ENCODE measurements at places on chromosomes 2 and 18.

DNA sequence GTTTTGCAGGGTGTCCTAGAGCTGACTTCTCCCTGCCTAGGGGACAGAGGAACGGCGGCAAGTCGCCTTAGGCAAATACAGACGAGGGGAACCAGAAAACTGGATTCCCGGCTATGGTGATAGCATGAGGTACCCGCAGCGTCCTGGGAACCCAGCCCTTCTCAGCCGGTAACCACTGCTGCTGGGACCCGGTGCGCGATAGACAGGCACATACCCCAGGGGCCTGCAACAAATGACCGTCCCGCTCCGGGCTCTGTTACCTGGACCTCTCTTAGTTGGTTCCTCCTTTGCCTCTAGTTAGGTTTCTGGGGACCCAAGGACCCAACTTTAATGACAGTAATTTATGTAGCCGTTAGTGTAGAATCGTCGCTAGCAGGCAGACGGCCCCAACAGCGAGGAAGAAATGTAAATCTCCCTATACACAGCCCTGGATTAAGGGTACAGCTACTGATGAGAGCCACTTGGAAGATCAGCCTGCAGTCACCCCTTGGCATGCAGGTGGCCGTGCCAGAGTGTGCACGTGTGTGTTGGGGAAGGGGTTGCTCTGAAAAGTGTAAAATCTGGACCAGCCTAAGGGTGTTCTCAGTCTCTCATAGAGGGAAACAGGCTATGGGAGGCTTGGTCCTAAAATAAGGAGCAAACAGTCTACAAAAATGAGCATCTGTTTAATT, 819 bp upstream of the SERPINE2 start:
- DNase-seq, result no peak

DNA sequence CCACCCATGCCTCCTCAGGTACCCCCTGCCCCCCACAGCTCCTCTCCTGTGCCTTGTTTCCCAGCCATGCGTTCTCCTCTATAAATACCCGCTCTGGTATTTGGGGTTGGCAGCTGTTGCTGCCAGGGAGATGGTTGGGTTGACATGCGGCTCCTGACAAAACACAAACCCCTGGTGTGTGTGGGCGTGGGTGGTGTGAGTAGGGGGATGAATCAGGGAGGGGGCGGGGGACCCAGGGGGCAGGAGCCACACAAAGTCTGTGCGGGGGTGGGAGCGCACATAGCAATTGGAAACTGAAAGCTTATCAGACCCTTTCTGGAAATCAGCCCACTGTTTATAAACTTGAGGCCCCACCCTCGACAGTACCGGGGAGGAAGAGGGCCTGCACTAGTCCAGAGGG, 803 bp upstream of the DES start:
- DNase-seq, result no peak

DNA sequence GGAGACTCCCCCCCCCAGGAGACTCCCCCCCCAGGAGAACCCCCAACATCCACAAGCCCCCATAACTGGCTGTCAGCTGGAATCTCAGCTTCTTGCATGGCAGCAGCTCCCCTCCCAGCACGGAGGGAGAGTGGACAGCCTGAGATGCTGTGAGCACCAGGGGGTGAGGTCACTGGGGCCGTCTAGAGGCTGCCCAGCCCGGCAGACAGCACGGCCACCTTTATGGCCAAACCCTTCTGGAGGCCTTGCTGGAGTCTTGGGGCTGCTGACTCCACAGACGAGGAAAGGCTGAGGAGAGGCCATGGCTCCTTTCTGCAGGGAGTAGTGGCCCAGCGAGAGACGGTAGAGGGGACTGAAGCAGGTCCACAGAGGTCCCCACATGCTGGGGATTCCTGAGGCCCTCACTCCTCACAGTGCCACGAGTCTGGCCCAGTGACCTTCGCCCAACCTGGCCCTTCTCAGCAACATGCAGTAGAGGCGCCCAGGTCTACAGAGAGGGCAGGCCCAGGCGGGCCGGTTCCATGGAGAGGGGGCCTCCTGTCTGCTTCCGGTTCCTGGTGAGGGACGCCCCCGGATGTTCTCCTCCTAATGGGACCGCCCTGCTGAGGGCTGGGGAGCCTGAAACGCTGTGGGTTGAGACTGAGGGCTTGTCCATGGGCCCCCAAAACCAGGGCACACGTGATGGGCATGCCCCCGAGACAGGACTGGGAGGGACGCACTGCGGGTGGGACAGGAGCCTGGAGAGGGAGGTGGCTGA, 122.6 kb upstream of the CTDP1 start:
- DNase-seq, result no peak

DNA sequence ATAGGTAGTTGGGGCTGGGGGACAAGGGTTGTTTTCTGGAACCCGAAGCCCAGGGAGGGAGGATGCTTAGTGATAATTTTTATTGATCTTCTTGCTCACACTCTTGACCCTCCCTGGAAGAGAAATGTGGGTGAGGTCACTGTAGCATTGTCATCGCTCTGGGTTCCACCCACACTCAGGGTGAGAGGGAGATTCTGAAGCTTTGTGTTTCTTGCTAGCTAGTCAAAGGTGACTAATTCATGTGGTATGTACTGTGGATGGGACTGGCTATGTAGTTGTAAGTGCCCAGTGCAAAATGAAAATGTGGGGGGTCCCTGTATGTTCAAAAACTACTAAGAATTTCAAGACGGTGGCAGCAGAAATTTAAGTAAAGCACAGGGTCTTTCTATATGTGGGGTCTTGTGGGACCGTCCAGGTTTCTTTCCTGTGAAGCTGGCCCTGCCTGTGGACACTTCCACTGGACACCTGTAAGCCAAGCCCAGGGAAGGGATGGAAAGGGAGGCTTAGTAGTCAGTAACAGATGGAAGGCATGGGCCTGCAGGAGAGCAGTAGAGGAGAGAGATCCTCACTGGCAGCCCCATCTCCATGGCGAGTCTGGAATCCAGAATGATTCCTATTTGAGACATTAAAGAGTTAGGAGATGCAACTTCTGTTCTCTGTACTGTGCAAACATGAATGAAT, 35.0 kb downstream of the TSN start:
- no peak for DNase-seq

GRCh38 chr2:85503168-85503850, 35.7 kb upstream of the MAT2A start:
- DNase-seq, result no peak

GRCh38 chr2:143689541-143689940, 560.3 kb downstream of the ARHGAP15 start:
- DNase-seq, result no peak

DNA sequence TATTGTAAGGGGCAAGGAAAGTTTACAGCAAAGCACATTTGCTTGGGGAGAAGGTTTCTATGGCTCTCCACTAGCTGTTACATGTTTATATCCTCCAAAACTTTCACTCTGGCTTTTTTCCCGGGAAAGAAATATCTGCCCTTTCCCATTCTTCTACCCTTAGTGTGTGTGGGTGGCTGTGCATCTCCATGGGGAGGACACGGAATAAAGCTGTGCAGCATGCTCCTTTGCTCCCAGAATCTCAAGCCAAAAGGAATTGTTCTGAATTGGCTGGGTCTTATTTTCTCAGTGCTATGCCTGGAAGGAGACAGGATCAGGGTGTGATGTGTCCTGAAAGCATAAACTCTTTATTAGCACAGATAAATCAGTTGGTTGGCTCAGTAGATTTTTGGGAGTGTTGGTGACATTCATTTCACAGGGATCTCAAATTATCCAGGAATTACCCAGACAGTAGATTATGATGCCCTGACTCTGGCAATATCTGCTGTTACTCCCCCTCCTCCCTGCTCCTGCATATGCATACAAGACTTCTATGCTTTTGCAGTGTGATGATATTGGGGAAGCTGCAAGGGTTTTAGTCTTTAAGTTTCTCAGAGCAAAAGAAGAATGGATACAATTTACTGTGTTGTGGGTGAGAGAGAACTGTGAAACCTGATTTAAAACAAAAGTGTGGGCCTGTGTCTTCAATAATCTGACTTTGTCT, 63.1 kb downstream of the PARD3B start:
- DNase-seq, result no peak

DNA sequence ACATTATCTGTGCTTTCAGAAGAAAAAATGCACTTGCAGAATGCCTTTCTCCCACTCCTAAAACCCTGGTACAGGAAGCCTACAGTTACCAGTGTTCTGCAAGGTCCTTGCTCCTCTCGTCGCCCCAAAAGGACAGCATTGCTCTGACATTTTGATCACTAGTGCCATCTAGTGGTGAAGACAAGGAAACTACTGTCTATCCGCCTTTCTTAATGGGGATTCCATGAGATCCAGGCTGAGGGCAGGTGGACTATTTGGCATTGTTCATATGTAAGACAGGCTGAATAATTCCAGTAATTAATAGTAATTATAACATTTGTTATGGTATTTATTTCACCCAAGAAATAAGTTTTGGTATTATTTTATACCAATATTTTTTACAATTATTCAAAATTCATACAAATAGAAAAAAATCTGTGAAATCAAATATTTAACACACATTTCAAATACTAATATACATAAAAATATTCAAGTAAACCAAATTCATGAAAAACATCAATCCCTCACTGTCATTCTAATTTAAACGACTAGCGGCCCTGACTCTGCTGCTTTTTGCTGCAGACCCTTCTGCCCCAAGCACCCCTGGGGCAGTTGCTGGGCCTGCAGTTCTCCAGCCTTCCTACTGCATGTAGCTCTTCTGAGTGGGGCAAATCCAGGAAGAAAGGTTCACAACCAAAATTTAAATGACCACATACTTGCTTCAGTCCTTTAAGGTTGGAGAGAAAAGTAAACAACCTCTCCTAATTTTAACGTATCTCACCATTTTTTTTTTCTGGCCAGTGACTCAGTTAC, 19.0 kb downstream of the TPGS2 start:
- no peak for DNase-seq

- no peak for DNase-seq
These were observed 227.7 kb downstream of the GPD2 start for GRCh38 chr2:156663757-156664409.

GRCh38 chr2:54770676-54771075, 47.2 kb downstream of the EML6 start:
- no peak for DNase-seq

DNA sequence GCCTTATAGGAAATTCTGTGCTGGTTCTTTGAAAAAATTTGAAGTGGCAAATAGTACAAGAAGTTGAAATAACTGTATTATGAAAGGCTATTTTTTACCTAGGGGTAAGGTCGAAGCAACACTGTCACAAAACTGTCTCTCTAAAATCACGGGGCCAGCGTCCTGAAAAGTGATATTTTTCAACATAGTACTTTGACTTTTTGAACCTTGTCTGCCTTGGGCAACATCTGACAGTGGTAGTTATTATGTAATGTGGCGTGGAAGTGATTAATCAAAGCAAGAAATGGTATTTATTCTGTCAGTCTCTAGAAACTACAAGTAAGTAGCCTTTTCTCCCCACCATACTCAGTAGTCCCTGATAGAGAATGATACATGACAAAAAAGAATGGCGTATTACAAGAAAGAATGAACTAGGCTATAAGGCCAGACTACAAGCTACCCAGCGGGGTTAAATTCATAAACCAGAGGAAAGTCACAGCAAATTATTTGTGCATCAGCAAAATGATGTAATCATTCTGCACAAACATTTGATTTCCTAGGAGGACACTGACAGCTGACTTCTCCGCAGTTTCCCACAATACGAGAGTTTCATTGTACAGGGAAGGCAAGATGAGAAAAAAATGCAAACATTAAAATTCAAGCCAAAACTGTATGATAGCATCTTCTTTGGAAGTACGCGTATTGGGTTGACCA, 9.8 kb downstream of the GEN1 start:
- no peak for DNase-seq

DNA sequence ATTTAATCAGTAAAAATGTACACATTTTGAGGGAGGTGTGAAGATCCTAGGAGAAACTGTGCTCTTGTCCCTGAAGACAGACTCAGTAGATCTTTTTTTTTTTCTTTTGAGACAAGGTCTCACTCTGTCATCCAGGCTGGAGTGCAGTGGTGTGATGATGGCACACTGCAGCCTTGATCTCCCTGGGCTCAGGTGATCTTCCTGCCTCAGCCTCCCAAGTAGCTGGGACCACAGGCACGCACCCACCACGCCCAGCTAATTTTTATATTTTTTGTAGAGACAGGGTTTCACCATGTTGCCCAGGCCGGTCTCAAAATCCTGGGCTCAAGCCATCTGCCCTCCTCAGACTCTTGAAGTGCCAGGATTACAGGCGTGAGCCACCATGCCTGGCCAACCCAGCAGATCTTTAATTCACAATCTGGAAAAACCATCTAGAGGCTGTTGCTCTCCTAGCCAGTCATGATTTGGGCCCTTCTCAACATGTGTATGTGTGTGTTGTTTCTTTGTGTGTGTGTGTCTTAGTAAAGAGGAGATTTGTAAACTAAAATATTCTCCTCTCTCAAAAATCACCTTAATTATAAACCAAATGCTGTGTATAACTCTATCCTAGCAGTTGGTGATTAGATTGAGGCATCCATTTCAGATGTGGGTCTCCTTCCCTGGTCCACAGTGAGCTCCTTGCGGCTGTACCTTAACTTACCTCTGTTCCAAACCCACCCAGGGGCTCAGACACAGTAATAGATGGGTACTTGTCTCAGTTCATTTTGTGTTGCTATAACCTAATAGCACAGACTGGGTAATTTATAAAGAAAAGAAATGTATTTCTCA, 3.9 kb upstream of the MYCN start:
- DNase-seq, result no peak

- DNase-seq, result no peak
These were observed 19.7 kb upstream of the ARHGAP25 start for GRCh38 chr2:68714866-68715265.

- no peak for DNase-seq
These were observed 29.1 kb downstream of the ALMS1 start for GRCh38 chr2:73414696-73415095.

GRCh38 chr2:77268626-77269025, 253.6 kb downstream of the LRRTM4 start:
- no peak for DNase-seq

DNA sequence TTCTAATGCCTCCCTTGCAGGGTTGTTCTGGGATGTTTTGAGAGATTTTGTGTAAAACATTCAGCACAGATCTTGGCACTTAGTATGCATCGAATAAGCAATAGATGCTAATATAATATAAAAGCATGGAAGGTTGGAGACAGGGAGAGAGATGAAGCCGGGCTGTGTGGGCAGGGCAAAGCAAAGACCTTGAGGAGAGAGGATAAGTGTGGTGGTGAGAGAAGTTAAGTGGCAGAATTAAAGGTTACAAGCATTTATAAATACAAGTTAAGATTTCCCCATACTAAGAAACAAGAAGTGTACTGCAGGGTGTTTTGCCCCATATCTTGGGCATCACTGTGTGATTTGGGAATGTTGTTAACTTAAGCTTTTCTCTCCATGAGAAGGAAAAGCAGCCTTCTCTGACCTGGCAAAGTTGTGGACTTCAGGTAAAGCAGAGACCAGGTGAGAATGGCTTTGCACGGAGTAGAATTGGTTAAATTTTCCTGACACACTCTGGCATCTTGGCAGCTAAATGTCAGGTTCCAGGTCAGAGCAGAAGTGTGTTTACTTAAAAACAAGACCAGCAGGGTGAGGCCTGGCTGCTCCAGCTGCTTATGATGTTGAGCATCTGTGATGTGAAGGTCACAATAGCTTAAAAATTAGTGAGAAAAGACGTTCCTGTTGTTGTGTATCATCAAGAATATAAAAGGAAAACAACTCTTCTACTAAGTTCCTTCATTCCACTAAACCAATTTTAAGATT, 288.5 kb upstream of the HNMT start:
- no peak for DNase-seq

- no peak for DNase-seq
These were observed 32.4 kb upstream of the NCK2 start for GRCh38 chr2:105712166-105712915.

GRCh38 chr2:240598311-240598911, 11.9 kb downstream of the CAPN10 start:
- no peak for DNase-seq

All from activated CD8-positive, alpha-beta memory T cell treated with anti-CD3 and anti-CD28 coated beads for 4 hours (primary cell).